ENCODE measurements at places on chromosomes 5 and 9.

- no peak for DNase-seq
These were observed 83.4 kb downstream of the PARP8 start for GRCh38 chr5:50749873-50750272.

DNA sequence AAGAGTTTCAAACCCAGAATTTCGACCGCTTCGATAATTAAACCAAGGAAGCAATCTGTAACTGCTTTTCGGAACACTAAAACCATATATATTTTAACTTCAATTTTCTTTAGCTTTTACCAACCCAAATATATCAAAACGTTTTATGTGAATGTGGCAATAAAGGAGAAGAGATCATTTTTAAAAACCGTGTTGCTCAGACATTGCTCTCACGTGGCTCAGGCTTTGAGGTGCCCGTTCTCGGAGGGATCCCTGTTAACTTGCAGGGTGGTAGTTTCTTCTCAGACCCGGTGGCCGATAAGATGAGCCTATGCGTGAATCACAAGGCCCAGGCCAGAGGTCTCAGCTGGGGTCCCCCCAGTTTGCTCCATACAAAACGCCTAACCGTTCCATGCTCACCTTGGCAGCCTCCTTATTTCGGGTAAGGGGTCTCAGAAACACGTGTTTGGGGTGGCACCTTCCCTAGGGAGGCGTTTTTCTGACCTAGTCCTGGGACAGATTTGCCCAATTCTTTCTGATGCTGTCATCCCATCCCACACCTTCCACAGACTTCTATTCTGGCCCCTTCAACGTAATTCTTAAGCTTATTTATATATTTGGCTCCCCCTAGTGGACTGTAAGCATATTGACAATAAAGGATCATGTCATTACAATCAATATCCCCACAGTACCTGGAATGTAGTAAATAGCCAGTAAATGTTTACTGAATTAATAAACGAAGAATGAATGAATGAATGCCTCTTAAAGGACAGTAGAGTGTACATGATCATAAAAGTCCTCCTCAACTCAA, 48.1 kb downstream of the THBS4 start:
- DNase-seq = peak; percentile 5

- no peak for DNase-seq
These were observed 72.0 kb downstream of the PPARGC1B start for GRCh38 chr5:149802008-149802680.

GRCh38 chr9:9142001-9142400, 1342.4 kb upstream of the DMAC1 start:
- no peak for DNase-seq
